ENCODE measurements at places on chromosomes 1 and 21.

- no peak for DNase-seq
Observed at GRCh38 chr1:153763365-153764225, 11.6 kb upstream of the SLC27A3 start.

DNA sequence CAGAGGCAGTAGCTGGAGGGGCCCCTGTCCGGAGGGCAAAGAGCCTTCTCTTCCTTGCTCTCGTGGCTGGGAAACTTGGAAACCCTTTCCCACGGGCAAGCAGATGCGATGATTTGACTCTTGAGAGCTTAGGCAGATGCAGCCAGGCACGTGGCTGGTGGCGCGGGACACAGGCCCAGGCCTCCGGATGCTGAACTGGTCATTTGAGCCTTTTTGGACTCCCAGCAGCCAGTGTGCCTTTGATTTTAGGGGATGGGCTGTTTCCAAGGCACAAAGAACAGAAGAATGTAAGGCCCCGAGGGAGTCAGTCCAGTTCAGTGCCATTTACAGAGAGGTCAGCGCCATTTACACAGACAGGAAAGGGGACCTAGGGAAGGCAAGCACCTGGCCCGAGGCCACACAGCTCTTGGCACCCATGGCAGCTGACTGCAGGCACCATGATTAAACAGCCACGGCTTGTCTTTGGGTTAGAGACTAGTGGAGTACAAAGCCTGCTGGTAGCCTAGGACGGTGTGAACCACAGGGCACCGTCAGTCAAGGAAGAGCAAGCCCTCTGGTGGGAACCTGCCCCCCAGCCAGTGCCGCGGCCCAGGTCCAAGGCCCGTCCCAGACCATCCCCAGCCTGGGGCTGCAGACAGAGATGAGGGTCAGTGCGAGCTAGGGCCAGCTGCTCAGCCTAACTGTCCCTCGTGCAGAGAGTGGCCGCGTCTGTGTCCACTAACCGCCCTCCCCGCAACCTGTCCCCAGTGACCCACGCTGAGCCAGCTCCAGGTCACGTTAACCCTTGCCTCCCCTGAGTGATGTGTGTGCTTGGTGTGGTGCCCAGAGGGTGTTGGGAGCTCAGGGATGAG, 20.4 kb upstream of the CCDC27 start:
- no peak for DNase-seq

DNA sequence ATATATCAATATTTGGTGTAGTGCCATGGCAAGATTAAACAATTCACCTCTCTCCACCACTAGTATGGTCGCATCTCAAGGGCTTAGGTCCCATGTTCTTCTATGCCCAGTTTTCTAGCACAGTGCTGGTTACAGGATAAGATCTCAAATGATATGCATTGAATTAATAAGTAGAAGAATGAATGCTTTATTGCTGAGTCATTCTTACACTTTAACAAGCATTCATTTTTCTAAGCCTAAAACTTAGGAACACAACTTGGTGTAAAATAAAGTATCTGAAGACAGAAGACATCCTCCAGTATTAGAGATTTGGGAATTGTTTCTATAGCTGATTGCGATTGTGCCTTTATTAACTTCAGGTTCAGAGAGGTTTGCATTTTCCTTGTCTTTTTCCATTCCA, 85.8 kb downstream of the TBX15 start:
- no peak for DNase-seq

- no peak for DNase-seq
Observed at GRCh38 chr1:244388961-244389360, 62.7 kb downstream of the ADSS2 start.

DNA sequence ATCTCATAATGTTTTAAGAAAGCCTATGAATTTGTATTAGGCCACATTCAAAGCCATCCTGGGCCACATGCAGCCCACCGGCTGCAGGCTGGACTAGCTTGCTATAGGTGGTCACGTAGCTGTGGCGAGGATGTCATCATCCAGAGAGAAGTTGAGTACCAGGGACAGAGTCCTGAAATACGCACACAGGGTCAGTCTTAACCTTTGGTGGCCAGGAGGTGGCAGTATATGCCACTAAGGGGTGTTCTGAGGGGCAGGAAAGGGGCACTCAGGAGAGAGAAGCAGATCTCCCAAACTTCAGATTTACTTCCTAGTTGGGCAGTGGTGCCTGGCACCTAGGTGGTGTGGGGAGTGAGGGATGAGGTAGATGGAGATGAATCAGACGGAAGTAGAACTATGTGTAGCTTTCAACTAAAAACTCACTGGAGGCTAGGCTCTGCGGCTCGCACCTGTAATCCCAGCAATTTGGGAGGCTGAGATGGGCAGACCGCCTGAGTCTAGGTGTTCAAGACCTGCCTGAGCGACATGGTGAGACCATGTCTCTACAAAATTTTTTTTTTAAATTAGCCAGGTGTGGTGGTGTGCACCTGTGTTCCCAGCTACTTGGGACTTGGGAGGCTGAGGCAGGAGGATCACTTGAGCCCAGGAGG, 16.3 kb upstream of the CDK18 start:
- DNase-seq: peak; percentile 82

GRCh38 chr1:55092475-55092874, 53.1 kb downstream of the PCSK9 start:
- DNase-seq: no peak

GRCh38 chr1:59690171-59690930, 124.4 kb upstream of the HOOK1 start:
- no peak for DNase-seq

DNA sequence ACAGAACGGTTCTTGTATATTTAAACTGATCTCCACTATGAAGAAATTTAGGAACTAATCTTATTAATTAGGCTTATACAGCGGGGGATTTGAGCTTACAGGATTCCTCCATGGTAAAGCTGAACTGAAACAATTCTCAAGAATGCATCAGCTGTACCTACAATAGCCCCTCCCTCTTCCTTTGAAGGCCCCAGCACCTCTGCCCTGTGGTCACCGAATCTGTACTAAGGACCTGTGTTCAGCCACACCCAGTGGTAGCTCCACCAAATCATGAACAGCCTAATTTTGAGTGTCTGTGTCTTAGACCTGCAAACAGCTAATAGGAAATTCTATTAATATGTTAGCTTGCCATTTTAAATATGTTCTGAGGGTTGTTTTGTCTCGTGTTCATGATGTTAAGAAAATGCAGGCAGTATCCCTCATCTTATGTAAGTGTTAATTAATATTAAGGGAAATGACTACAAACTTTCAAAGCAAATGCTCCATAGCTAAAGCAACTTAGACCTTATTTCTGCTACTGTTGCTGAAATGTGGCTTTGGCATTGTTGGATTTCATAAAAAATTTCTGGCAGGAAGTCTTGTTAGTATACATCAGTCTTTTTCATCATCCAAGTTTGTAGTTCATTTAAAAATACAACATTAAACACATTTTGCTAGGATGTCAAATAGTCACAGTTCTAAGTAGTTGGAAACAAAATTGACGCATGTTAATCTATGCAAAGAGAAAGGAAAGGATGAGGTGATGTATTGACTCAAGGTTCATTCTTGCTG, 147.2 kb downstream of the NR5A2 start:
- no peak for DNase-seq

DNA sequence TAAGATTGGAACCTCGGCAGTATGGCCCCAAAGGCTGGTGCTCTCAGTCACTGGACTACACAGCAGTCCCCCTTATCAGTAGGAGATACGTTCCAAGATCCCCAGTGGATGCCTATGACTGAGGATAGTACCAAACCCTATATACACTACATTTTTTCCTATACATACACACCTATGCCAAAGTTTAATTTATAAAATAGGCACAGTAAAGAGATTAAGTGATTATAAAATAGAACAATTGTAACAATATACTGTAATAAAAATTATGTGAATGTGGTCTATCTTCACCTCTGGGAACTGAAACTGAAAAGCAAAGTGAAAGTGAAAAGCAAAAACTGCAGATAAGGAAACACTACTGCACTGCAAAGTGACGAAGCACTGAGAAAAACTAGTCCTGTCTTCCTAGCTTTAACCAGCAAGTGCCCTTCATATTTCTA, 96.8 kb downstream of the INTS7 start:
- no peak for DNase-seq

- no peak for DNase-seq
Observed at GRCh38 chr1:109807822-109808680, 44.3 kb upstream of the EPS8L3 start.

GRCh38 chr1:210764536-210764935, 369.4 kb downstream of the KCNH1 start:
- DNase-seq: no peak

DNA sequence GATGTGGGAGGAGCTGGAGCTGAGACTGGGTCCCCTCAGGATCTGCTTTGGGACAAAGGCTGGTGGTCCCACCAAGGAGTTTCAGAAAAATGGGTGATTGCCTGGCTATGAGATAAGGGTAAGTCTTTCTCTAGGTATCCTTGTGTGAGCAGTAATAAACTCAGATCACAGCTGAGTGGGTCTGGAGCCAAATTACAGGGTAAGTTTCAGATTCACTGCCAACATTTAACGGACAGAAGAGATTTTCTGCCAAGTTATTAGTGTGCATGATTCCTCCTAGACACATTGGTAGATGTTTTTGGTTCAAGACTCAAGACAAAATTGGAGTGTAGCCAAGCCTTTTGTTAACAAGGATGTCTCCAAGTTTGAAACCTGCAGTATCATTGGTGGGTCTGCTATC, 7.5 kb downstream of the CD1B start:
- DNase-seq: no peak

- no peak for DNase-seq
Observed at GRCh38 chr1:203299169-203299568, 6.2 kb upstream of the BTG2 start.

- no peak for DNase-seq
Observed at GRCh38 chr21:16504281-16504680, 774.5 kb downstream of the USP25 start.

DNA sequence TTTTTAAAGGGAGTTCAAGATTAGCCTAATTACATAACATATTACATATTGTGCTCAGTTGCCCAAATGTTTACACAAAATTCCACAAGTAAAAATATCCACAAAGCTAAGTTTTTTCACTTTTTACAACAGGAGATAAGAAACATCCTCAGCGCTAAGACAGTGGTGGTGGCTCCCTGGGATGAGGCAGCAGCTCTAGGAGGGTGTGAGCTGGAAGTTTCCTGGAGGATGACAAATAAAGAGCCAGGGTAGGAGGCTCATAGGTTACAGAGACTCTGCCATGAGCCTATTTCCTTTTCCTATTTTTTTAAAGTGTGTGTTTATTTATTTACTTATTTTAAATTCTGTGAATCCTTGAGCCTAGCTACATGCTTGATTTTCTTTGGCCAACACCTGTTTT, 91.7 kb downstream of the COL24A1 start:
- no peak for DNase-seq

DNA sequence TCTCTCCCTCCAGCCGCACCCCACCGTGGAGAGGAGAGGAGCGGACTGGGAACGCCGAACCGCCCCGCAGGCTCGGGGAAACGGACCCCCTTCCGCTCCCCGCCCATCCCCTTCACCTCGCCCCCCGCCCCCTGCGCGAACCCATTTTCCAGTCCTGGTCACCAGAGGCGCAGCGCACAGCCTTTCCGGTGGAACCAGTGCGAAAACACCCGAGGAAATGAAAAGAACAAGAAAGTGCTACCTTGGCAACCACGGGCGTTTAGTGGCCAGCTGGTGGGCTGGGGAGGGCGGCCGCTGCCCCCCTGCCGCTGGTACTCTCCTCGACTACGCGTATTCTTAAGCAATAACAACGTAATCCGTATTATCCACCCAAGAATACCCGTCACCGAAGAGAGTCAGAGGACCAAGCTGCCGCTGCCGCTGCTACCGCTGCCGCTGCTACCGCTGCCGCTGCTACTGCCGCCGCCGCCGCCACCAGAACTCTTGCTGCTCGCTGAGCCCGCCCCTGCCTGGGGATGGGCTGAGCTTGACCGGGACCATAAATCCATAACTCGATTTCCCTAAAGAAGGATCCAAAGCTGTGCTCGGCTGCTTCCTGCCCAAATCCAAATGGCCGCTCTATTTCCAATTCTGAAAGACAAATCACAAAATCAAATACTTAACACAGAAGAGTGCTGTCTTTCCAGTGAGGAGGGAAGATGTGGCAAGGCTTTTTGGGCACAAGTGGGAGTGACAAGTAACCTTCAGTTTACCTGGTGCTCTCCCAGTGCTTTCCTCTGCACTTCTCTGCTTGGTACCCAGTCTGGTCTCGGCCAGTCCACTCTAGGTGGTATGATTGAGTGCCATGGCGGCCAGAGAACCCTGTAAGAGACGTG, 125.2 kb upstream of the DPYD start:
- peak; percentile 51 for DNase-seq

DNA sequence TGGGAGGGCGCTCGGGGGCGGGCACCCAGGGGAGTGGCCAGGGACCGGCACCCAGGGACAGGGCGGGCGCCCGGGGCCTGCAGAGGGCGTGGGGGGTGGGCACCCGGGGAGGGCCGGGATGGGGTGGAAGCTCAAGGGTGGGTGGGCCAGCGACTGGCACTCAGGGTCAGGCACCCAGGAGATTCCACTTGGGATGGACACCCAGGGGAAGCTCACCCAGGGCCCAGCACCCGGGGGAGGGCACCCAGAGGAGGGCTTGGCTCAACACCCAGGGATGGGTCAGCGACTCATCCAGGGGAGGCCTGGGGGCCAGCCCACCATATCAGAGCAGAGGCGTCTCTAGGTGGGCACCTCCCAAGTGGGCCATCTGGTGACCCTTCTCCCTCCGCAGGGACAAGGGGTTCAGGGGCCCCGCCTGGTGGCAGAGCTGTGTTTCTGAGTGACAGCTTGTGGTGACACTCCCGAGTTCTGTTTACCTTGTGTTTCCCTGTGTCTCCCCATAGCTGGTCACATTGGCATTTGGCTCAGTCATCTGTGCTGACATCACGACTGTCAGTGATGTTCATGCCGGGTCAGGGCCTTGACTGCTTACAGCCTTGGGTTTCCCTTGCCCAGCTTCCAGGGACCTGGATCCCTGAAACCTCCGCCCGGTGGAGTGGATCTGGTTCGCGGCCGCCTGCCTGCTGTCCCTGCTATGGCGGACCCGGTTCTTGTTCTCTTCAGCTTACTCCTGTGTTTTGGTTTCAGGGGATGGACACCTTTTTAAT, 749 bp downstream of the IBA57 start:
- DNase-seq: peak; percentile 77

GRCh38 chr1:174890024-174890423, 109.7 kb upstream of the CACYBP start:
- DNase-seq: no peak

DNA sequence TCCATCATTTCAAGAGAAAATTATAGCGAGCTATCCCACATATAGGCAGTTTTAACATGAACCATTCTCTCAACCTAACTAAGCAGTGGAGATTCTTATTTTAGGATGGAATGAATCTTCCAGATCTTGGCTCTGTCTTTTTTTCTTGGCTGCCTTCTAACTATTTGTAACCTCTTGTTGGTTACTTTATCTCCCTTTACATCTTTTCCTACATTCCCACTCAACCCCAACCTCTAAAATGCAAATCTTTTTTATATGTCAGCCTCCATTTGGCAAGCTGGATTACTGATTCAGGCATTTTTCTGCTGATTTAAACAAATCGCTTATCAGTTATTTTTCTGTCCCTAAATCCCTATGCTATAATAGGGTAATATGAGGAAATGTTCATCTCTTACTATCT, 46.9 kb upstream of the LHX8 start:
- no peak for DNase-seq

- no peak for DNase-seq
Observed at GRCh38 chr1:243739335-243740003, 110.6 kb downstream of the AKT3 start.
